ENCODE measurements at places on chromosomes 11 and 22.
A peak's percentile ranks its signal among the peaks of the same experiment; 100 is the strongest.

DNA sequence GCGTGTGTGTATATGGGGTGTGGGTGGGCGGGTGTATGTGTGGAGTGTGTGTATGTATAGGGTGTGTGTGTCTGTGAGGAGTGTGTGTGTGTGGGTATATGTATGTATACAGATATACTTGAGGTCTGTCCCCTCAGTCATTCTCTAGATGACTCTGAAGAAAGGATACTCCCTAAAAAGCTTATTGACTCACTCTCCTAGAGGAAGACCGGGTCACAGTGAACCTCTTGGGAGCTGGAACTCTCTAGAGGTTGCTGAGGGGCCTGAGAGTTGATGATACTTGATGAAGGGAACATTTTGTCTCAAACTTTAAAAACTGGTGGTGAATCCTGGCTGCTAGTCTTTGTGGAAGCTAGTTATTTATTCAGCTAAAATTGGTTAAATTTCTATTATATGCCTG is 15.1 kb downstream of the STX3 start:
- DNase-seq = no peak

DNA sequence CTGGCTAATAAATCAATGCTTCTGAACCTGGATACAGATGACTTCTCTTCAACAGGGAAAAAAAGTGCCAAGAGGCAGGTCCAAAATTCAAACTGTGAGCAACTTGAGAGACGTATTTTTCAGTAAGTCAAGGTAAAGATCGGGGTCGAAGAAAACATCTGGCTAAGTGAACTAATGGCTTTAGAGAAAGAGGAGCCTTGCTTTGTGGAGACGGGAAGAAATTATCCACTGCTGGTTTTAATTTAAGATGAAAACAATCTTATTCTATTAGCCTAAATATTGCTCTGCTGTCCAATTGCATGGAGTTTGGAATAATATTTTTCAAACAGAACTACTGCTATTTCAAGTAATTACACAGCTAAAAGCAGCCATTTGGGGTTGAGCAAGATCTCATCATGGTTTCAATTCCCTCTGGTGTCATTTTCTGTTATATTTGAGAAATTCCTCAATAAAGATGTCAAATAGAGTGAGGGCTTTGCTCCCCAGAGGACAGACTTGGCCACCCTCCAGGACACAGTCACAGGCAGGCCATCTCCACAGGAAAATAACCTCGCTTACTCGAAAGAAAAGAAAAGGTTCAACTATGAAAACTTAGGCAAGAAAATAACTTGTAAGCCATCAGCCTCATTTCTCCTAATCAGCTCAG is 29.8 kb downstream of the SCUBE1 start:
- DNase-seq = no peak

DNA sequence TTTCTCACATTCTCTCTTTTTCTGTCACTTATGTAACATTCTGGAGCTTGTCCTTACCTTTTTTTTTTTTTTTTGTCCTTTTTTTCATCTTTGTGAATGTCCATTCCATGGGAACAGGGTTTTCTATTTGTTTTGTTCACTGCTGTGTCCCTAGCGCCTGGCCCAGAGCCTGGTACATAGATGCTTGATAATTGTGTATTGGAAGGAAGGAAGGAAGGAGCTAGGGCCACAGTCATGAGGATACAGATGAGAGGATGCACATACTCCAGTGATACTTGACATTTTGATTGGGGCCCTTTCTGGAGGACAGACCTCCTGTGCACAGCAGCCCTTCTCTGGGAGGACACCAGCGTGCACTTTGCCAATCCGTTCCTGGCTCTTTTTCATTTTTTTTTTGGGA is 68.9 kb downstream of the KIAA1671 start:
- DNase-seq = peak; percentile 30

- DNase-seq = no peak
Measured at GRCh38 chr11:2393941-2394817, 6.4 kb upstream of the TSSC4 start.

DNA sequence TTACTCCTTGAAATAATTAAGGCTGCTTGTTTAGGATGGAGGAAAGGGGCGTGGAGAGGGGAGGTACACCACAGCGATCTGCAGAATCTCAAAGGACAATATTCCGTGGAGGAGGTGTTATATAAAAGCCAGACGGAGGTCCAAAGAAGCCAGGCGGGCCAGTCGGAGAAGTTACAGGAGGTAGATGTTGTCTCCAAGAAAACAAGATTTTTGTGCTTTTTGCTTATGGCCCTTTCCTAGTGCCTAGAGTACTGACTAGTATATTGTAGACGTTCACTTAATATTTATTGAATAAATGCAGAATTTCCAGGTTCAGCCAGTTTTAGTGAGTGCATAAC is 761 bp downstream of the ZDHHC13 start:
- no peak for DNase-seq

GRCh38 chr22:27213766-27214581 is 556.6 kb downstream of the MIAT start:
- DNase-seq = no peak

- DNase-seq = no peak
Measured at GRCh38 chr11:44840521-44841251, 110.0 kb downstream of the TP53I11 start.

DNA sequence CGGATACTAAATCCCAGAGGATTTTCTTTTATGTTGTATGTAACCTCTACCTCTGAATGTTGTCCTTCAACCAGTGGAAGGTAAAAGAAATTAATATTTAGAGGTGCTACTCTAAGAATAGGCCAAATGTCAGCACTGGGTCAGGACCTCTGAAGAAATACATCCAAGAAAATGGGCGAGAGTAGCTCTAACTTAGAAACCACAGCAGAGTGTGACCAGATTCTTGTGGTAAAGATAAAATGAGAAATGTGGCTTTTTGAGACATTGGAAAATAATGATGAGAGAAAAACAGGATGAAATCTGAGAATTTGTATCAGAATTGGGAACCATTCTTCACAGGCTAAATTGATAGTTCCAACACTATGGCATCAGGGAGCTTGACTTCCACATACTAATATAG is 63.5 kb downstream of the CSTPP1 start:
- no peak for DNase-seq

- DNase-seq = no peak
Measured at GRCh38 chr11:80317612-80318011, 876.8 kb upstream of the TENM4 start.

DNA sequence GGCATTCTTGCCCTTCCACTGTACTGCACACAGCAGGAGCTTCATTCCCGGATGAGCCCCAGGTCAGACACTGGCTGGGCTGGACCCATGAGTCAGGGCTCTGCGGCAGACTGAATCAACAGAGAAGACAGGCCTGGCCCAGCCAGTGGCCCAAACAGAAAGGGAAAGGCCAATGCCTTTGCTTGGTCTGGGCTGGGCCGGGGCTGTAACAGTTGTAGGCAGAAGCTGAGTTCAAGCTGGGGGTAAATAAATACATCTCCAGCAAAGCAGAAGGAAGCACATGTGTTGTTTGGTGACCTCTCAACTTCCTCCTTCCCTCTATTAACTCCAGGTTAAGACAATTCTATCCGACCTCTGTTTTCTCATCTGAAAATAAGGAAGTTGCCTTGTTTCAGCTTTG is 1.8 kb upstream of the SMIM35 start:
- DNase-seq = peak; percentile 28

DNA sequence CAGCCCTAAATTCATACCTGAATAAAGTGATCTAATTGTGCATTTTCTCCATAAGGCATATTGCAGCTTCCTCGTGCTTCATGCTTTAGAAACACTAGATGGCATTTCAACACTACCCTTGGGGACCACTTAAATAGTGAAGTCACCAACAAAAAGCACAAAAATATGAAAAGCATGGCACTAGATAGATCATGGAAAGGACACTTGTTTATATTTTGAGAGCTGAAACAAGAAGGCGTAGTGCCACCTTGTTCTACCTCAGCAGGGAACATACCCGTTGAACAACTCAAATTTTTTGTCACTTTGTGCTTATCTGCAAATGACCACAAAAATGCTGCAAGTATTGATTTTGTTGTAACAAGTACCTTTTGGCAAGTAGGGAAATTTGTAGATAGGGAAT is 8.6 kb downstream of the TBCEL start:
- DNase-seq = peak; percentile 10

DNA sequence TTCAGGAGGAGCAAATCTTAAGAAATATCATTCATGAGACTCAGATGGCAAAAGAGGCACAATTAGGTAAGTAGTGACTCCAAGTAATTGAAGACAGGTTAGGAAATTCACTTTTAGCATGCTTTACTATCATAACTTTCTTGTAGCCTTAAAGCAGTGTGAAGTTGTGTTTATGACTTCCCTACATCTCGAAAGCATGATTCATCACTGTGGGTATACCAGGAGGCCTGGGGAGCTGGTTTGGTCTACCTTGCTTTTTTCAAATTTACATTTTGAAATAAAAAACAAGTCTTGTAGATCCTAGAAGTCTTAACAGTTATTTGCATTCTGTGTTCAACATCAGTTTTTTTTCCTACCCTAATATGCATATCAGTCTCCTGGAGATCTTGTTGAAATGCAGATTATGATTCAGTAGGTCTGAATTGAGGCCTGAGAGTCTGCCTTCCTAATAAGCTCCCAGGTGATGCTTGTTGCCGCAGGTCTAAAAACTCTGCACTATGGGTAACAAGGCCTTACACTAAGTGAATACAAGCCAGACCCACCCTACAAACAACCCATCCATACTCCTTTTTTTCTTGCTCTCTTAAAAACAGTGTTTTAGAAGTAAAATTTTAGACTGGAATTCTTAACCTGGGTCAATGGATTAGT is 41.4 kb downstream of the TTC17 start:
- no peak for DNase-seq
